ENCODE measurements at places on chromosomes 2 and 18.

DNA sequence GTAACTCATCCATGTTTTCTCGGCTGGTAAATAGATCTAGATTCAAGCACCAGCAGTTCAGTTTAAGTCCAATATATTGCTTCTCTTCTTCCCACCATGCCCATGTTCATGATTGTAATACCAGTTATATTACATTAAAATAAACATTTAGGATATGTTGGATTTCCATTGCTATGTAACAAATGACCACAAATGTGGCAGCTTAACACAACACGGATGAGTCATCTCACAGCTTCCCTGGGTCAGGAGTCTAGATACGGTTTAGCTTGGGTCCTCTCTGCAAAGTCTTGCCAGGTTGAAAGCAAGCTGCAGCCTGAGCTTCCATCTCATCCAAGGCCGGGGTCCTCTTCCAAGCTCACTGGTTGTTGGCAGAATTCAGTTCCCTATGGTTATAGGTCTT, 39.4 kb upstream of the SMAD2 start:
- DNase-seq, result no peak

GRCh38 chr2:197633109-197633657, 42.2 kb downstream of the RFTN2 start:
- no peak for DNase-seq

- no peak for DNase-seq
Observed at GRCh38 chr18:477565-477964, 22.9 kb downstream of the COLEC12 start.

DNA sequence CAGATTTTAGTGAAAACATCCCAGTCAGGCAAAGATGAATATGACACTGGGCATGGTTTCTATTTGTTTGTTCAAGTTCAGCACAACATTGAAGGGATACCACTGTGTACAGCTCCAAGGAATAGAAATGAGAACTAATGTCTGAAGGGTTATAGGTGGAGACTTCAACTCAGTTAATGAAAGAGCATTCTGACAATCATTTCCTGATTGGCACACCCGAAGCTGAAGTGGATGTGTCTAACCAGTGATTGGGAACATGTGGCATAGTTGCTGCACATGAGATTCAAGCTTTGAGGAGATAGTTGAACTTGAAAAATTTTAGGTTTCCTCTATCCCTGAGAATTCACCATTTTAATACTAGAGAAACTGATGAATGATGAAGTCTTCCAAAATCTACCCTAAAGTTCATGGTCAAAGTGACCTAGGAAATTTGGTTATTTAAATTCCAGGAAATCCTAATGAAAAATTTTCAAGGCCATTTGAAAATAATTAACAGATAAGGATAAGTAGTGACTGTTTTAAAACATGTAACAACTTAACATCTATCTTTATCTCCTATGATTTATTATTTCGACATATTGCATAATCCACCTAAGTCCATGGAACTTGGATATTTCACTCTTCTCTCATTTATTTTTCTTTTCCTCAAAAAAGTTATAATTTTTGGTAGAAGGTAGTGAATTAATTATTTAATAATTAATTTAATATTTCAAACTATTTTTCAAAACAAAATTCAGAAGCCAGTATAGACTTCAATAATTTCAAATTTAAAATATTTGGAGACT, 38.0 kb downstream of the SLC9A4 start:
- DNase-seq, result no peak

DNA sequence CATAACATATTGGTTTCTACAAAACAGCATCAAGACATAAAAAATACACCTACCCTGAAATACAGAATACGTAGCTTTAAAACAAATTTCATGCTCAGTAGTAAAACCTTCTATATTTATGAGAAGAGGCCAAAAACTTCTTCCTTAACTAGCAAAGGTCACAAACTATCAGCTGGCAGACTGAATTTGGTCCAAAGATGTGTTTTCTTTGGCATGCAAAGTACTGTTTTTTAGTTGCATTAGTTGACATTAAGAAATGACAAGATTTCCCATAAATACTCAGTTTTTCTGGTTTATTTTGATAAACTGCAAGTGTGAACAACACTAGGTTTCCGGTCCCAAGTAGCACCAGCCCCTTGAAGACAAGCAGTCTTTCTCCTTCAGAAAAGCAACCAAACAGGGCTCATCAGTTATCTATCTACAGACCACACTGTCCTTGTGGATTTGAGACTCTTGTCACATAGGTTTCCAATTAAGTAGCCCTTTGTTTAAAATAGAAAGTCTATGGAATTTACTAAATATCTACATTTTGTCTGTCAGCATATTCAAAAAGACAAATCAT, 35.6 kb downstream of the SLC25A12 start:
- DNase-seq, result no peak

DNA sequence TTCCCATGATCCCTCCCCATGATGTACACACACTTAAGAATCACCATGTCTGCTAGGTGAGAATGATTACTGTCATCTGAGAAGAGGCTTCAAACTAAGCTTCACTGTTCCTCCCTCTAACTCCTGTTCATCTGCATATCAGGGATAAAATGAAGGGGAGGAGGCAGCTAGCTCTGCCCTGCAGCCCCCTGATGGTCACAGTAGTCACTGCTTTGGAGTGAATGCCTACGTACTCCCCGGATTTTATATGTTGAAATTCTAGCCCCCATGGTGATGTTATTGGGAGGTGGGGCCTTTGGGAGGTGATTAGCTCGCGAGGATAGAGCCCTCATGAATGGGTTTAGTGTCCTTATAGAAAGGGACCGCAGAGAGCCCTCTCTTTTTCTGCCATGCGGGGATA, 156.4 kb downstream of the NCKAP5 start:
- DNase-seq, result no peak

DNA sequence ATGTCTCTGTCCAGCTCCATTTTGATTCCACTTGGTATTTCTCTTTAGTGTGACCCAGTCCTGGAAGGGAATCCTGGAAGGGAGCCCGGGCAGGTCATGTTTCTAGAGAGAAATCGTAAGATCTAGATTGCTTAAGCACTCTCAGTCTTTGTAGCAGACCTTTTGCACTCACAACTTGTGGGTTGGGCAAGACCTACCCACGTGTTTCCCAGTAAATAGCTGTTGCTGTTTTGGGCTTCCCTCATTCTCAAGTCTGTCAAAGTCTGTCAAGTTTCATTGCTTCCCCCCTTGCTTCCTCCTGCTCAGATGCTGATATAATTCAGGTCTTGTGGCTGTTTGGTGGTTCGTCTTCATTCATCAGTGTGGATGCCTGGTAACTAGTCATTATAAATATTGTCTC, 17.4 kb upstream of the NEMP2 start:
- DNase-seq, result peak; percentile 49

DNA sequence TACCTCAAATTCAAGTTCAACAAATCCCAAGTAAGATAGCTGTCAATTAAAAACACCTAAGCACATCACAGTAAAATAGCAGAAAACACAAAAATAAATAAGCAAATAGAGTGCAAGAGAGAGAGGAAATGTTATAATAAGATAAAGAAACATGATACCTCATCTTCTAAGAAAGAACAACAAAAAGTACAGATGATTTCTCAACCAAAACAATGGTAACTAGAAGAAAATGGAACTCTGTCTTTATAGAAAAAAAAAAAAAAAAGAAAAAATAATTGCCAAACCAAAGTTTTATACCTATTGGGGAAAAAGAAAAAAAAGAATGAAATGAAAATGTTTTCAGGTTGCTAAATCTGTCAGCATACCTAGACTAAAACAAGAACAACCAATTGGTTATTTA, 1253.5 kb upstream of the CDH2 start:
- DNase-seq, result no peak

DNA sequence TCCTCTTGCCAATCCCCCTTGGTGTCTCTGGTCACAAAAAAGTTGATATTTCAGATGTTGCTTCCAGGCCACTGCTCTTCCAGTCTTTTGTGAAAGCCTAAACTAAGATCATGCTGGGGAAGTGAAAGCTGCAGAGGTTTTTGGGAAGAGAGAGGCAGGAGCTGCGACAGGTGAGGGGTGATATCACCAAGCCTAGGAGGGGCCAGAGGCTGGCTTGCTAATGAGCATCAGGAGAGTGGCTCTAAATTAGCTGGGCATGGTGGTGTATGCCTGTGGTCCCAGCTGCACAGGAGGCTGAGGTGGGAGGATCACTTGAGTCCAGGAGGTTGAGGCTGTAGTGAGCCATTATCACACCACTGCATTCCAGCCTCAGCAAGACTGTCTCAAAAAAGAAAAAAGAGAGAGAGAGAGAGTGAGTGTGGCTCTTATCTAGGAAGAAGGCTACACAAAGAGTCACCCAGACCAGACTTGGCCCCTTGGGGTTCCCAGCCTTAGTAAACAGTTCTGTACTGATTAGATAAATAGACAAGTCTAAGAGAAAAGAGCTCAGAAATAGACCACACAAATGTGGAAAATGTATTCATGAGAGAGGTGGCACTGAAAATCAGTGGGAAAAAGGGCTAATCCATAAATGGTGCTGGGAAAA, 14.6 kb upstream of the CDK5R2 start:
- no peak for DNase-seq

- no peak for DNase-seq
Observed at GRCh38 chr2:240183006-240183874, 42.8 kb upstream of the OTOS start.

- DNase-seq, result peak; percentile 32
Observed at GRCh38 chr2:191676790-191677645, 918 bp upstream of the NABP1 start.

DNA sequence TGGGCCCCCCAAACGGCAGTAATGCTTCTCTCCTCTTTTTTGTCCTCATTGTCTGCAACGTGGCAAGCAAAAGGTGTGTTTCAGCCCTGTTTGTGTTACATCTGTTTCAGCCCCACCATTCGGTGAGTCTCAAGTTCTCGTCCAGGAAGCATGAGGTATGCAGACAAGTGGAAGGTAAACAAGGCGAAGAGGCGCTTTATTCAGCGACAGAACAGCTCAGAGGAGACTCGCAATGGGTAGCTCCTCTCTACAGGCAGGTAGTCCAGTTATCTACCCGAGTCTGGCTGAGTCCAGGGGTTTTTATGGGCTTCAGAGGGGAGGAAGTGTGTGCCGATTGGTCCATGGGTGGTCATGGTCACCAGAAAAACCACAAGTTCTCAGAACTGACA, 733.4 kb upstream of the CDH7 start:
- DNase-seq, result no peak

DNA sequence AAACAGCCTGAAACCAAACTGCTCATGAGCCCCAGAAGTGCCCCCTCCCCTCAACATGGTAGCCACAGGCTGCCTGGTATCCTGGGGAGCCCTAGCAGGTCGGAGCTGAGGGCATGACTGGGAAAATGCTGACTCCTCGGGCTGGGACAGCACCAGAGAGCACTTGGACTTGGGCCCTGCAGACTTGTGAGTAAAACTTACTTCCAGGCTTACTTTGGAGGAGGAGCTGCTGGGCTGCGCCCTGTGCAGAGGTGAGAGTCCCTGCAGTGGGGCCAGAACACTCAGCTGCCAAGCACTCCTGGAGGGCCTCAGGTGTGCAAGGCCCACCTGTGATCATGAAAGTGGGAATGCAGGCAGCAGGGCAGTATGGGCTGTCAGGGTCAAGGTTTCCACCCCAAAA, 119.4 kb downstream of the SEPTIN10 start:
- DNase-seq, result no peak

DNA sequence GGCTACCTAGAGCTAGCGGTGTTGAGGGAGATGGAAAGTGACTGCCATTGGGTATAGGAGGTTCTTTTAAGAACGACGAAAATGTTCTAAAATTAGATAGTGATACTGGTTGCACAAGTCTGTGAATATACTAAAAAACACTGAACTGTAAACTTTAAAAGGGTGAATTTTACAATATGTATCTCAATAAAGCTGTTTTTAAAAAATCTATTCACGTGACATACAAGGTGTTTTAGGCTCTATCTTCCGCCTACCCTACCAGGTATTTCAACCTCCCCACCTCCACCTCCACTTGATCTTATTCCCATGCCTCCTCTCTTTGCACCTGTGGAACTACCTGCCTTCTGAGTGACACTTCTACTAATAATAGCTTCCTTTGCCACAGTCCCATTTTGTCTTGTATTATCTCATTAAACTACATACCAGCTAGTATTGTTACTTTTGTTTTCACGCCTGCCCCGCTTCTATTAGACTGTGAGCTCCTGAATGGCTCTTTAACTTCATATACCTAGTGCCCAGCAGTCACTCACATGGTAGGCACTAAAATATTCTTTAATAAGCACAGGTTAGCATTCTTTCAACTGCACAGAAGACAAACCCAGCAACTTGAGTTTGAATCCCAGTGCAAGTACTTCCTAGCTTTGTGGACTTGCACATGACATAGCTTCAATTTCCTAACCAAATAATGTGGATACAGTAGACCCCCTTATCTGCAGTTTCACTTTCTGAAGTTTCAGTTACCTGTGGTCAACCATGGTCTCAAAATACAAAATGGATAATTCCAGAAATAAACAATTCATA, 9.3 kb downstream of the ITSN2 start:
- DNase-seq, result no peak

- peak; percentile 88 for DNase-seq
Observed at GRCh38 chr2:218397820-218398436, 1.7 kb upstream of the CTDSP1 start.

DNA sequence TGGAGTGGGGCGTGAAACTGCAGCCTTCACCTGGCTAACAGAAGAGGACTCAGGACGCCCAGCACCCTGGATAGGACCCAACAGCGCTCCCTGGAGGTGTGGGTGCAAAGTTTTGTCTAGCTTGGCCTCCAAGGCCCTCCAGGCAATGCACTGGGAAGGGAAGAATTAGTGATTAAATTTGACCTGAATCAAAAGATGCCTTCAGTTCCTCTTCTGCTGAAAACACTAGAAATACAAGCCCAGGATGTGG, 779 bp upstream of the TRIB2 start:
- peak; percentile 81 for DNase-seq

DNA sequence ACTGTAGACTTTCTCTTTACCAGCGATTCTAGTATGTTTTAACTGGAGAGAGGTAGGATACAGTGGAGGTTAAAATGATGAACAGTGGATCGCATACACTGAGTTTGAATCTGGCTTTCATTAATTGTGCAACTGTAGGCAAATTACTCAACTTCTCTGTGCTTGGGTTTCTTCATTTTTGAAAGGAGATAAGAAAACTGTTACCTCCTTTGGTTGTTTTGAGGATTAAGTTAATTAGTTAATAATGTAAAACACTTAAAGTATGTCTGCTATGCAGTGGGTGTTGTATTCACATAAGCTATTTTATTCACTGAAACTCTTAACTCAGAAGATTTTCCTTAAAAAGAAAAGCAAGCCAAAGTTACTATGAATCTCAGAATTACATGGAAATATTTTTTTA, 111.8 kb upstream of the CYP20A1 start:
- DNase-seq, result no peak

GRCh38 chr2:132542953-132543569, 126.5 kb downstream of the GPR39 start:
- no peak for DNase-seq

DNA sequence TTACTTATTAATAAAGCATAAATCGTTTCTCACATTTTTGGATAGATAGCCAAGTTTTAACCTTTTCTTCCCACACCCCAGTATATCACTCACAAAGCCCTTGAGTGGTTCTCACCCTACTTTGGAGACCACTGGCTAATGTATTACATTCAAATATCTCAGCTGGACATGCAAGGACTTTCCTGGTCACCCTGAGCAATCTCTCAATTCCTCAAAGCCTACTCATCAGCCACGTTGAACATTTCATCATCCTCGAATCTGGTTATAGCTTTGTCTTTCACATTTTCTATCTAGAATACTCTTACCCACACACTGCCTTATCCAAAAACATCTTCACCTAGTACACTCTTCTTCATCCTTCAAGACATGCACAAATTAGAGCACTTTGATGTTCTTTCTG, 71.1 kb upstream of the MAPRE2 start:
- no peak for DNase-seq

All from left cardiac atrium (tissue), 4 donors.